ENCODE measurements at places on chromosomes 2 and 18.

DNA sequence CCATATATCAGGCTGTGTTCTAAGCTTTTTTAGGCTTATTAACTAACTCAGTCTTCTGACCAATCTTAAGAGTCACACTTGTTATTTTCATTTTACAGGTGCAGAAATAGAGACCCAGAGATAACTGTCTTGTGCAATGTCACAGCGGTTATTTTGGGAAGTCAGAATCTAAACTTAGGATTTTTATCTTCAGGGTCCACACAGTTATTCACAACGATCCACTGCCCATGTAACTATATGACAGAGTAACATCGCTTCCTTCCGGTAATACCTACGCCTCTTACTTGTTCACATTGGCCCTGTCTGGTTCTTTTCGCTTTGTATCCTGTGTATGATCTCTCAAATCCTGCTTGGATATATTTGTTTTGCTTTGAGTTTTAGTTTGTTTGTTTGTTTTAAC, 631.7 kb downstream of the LRP1B start:
- no peak for DNase-seq

GRCh38 chr2:3236300-3237045, 141.1 kb downstream of the EIPR1 start:
- DNase-seq, result no peak

DNA sequence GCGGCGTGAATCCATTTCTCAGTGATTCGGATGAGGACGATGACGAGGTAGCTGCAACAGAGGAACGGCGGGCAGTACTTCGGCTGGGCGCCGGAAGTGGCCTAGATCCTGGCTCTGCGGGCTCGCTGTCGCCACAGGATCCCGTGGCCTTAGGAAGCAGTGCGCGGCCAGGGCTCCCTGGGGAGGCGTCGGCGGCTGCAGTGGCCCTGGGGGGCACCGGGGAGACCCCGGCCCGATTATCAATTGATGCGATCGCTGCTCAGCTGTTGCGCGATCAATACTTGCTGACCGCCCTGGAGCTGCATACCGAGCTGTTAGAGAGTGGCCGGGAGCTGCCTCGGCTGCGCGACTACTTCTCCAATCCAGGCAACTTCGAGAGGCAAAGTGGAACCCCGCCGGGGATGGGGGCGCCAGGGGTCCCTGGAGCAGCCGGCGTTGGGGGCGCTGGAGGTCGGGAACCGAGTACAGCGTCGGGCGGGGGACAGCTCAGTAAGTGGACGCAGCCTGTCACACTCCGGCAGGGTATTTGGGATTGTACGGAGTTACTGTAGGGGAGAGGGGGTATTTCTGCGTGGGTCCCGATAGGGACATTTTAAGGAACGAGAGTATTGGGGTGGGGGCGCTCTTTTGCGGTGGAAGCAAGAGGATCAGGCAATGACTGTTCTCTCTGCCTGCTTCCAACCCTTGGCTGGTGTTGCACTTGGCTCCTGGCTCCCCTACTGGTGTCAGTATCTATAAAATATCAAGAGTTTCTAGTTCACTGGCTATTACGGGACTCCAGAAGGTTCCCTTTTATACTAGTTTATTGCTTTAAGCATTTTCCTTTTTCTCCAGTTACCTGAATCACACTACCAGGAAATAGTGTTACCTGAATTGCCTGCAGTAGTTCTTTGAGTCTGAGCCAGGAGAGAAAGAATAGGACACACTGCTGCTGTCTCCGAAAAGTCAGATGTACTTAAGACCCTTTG, 772 bp downstream of the RELCH start:
- no peak for DNase-seq

GRCh38 chr2:58899692-58900091, 658.6 kb upstream of the FANCL start:
- no peak for DNase-seq

- DNase-seq, result no peak
Measured at GRCh38 chr2:135944625-135945024, 40.8 kb downstream of the DARS1 start.

DNA sequence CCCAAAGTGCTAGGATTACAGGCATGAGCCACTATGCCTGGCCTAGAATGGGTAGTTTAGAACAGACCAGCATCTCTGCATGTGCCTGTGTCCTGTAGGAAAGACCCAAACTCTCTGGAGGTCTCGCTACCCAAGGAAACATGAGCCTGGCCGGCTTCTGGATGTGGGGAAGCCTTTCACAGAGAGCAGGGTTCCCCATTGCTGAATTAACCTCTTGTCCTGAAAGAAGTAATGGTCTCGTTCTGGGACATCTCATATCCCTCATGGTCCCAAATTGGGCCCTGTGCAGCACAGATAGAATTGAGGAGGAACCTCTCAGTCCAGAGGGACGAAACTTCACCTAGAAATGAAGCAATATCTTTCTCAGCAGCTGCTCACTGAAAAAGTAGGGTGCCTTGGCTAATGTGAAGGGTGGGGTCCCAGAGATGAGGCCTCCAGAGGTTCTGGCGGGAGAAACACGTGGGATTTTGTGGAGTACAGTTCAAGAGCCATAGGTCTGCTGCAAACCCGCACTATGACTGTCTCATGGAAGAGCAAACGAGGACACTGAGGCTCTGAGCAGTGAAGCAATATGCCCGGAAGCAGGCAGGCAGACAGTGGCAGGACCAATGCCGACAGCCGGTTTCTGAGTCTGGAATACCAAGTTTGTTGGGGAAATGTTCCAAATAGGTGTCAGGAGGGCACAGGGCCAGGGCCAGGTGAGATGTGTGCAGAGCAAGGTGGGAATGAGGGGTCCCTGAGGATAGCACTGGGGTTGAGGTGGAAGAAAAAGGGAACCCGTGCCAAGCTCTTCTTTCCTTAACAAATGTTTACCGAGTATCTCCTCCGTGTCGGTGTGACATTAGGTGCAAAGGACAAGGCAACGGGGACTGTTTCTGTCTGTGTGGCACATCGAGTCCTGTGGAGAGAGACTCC, 121.0 kb upstream of the TWIST2 start:
- DNase-seq, result no peak

- DNase-seq, result no peak
Measured at GRCh38 chr2:40316620-40317019, 135.3 kb downstream of the SLC8A1 start.

GRCh38 chr2:169495310-169495928, 14.1 kb upstream of the KLHL41 start:
- DNase-seq, result no peak

DNA sequence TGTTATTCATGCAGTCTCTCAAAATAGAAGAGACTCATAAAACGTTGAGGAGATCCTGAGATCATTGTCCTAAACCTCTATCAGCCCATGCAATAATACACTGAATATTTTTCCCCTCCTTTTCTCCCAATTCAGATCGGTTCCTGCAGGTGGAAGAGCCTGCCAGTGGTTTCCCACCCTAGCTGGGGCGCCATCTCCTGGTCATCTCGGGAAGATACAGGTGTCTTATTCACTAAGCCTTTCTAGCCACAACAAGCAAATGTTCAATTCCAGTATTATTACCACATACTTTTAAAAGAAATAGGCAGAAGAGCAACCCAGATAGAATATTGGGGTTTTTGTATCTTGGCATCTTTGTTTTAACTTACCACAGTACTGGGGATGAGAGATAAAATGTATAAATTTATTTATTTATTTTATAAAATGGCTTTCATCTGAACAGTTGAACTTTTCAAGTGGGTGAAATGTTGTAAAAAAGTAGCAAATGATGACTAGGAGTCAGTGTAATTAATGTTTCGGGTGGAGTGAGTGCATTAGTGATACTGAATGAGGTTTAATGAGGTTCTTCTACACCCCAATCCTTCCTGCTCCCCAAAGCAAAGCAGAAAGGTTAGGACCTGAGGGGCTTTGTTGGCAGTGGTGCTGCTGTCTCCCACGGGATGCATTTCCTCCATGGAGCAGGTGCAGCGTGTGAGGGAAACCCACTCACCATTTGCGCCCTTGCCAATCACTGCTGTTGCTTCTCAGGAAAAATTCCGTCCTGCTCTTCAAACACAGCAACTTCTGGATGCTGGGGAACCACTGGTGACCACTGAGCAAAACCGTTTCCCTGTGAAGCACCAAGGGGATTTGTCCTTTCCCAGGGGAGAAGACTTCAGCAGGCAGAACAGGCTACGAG, 147.1 kb upstream of the FHL2 start:
- DNase-seq, result peak; percentile 58

GRCh38 chr2:177211576-177212105, 953 bp upstream of the HNRNPA3 start:
- no peak for DNase-seq

- no peak for DNase-seq
Measured at GRCh38 chr2:39689876-39690275, 24.2 kb downstream of the TMEM178A start.

- DNase-seq, result peak; percentile 44
Measured at GRCh38 chr2:69781321-69782248, 39.7 kb downstream of the ANXA4 start.

DNA sequence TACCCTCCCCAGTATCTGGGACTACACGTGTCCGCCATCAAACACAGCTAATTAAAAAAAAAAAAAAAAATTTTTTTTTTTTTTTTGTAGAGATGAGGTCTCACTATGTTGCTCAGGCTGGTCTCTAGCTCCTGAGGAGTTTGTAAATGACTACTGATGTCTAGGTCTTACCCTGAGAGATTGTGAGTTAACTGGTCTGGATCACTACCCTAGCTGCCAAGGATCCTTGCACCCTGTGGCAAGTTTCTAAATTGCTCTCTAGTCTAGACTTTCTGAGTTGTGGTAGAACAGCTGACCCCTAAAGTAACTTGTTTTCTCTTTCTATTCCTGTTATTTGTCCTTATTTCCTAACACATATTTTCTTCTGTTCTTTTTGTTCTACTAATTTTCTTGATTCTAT, 44.5 kb downstream of the ABHD3 start:
- DNase-seq, result no peak

GRCh38 chr18:59623456-59624368, 73.5 kb downstream of the CCBE1 start:
- DNase-seq, result no peak

- DNase-seq, result no peak
Measured at GRCh38 chr2:161992531-161992930, 81.5 kb downstream of the DPP4 start.

- DNase-seq, result no peak
Measured at GRCh38 chr2:33223856-33224255, 252.6 kb upstream of the RASGRP3 start.

DNA sequence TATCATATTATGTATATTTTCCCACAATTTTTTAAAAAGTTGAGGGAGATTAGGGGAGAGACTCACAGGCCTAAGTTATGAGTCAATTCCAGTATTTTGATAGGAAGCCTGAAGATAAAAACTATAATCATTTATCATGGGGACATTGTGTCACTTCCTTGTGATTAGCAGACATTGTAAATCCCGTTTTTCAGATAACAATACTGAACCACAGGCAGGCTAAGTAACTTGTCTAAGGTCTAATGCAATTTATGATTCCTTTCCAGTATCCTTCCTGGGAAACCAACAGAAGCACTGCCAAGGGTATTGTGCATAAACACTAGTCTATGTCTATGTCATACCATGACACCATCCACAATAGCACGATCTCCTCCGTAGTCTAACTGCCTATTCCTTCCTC, 235.2 kb upstream of the PIK3C3 start:
- no peak for DNase-seq

DNA sequence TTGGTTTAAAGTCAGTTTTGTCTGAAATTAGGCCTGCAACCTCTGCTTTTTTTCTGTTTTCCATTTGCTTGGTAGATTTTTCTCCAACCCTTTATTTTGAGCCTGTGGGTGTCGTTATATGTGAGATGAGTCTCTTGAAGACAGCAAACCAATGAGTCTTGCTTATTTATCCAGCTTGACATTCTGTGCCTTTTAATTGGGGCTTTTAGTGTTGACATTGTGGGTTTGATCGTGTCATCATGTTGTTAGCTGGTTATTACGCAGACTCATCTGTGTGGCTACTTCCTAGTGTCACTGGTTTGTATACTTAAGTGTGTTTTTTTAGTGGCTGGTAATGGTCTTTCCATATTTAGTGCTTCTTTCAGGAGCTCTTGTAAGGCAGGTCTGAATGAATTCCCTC, 18.8 kb downstream of the TMEM87B start:
- no peak for DNase-seq

GRCh38 chr2:9763356-9764152, 79.7 kb upstream of the TAF1B start:
- no peak for DNase-seq

- DNase-seq, result peak; percentile 68
Measured at GRCh38 chr18:23259701-23260681, 124.7 kb downstream of the CABLES1 start.

All from NCI-H774 (cell line).